H7 (cell line): ENCODE measurements at places on chromosomes 13 and 19. TPM values are rescaled to one million over a fixed set of nuclear protein-coding genes. Genes with fewer than 3 reads are reported as not detected.

GRCh38 chr13:31476266-31476665 lies 263.1 kb upstream of the RXFP2 start:
- DNase-seq, result no peak

GRCh38 chr19:1901940-1902404 lies 3.2 kb upstream of the ADAT3 start:
- DNase-seq, result no peak

DNA sequence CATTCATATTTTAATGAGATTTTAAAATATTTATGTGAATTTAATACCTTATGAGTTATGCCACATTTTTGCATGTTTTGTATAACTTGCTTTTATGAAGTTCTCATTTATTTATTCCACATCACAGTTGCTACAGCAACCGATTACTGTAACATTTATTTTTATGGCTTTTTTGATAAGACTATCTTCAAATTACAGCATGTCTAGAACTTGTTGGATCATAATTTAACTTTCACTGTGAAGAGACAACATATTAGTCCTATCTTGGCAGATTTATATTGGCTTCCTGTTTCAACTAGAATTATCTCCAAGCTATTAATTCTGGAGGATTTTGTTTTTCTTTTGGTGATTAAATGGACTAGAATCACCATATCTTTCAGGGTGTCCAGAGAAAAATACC lies 793.7 kb upstream of the SLITRK5 start:
- DNase-seq, result no peak

DNA sequence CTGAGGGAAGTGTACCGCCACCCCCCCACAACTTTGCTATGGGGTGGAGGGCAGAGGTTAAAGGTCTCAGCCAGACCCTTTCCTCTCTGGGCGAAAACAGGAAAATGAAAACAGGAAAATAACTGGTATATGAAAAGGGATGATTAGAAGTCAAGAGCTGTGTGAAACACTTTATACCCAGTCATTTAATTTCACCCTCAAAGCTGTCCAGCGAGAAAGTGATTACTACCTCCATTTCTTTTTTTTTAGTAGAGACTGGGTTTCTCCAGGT lies 575 bp upstream of the PHLDB3 start:
- no peak for DNase-seq

DNA sequence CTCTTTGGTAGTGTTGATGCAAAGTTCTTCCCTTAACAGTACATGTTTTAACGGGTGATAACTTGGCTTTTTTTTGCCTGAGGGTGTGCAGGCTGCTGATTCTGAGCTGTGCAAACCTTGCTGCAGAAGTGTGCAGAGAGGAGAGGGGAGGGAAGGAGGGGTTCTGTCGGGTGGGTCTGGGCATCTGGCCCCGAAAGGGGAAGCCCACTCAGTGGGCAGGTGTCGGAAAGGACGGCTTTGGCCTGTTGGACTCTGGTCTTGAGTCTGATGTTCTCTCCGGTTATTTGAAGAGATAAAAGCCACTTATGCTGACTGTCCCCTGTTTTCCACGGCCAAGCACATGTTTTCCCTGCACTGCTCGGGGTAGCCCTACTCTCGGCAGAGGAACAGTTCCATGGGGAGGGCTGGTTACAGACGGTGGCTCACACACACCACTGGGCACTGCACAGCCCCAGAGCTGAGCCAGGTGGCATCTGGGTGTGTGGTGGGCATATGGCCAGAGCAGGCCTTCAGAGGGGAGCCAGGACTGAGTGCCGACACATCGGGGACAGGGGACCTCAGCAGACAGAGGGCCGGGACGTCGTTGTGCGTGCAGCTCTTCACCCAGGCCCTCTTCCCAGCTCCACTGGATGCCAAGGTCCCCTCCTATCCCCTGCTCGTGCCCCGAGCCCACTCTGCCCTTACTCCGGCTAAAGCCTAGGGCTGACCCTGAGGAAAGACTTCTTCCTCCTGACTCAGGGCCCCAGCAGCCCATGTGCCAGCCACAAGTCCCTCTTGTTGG lies 93.2 kb downstream of the TEX29 start:
- DNase-seq, result no peak

DNA sequence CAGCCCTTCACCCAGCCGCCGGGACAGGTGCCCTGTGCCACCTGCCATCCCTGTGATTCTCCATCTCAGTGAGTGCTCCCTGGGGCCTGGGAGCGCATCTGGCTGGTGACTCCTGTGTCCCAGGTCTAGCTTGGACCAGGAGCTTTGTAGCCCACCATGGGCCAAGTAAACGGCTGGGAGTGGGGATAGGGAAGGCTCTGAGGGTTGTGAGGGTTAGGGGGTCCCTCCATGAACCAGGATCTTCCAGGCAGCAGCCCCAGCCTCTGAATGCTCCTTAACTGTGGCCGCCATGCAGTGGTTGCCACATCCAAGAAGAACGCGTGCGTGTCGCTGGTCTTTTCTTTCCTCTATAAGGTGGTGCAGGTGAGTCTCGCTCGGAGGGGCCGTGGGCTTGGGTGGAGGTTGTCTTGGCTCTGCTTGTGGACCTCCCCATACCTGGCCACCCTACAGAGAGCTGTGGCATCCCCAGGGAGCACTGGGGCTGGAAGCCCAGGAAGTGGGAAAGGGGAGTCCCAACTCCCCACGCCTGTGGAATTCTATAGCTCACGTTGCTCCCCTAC lies 8.4 kb downstream of the AP1M1 start:
- DNase-seq, result no peak

DNA sequence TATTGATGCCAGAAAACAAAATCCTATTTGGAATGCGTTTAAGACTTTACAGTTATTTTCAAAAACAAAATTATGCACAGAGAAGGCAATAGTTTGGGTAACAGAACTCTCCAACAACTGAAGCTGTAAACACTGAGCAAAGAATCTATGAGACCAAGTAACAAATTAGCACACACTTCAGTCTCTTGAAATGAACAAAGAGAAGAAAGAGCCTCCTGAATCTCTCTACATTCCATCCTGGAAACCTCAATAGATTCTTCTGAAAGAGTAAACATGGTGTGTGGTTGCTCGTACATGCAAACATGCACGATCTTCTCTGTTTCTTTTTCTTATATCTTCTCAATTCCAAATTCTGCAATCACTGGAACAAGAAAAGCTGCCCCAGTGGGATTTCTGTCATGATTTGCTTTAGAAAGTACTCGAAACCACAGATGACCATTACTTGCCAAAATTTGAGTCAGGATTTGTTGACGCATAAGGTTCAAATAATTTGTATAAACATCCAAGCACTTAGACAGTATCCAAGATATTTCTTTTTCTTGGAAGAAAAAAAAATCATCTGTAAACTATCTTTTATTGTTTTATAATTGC lies 137.9 kb upstream of the DACH1 start:
- no peak for DNase-seq

DNA sequence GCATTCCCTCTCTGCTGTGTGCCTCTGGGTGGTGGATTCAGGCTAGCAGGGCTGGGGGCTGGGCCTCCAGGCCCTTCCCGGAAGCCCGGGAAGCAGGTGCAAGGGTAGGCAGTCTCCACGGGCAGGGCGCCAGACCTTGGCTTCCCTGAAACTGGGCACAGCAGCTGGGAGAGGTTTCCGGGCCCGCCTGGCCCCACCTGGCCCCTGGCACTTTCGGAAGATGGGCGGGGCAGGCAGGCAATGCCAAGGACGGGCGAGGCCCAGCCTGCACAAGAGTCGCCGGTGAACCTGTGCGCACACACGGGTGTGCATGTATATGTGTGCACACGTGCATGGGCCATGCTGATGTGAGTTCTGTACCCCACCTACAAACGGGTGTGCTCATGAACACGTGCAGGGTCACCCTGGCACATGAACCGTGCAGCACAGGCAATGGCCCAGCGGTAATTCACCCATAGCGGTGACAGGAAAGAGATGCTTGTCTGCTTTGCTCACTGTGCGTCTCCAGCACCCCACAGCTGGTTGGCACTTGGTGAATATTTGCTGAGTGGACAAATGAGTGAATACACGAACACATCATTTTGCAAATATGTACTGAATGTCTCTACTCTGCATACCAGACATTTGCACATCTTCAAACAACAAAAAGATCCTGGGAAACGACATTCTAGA lies 15.3 kb downstream of the GADD45B start:
- peak; percentile 35 for DNase-seq

- DNase-seq, result no peak
Measured at GRCh38 chr19:31140717-31141116, 208.5 kb downstream of the TSHZ3 start.

DNA sequence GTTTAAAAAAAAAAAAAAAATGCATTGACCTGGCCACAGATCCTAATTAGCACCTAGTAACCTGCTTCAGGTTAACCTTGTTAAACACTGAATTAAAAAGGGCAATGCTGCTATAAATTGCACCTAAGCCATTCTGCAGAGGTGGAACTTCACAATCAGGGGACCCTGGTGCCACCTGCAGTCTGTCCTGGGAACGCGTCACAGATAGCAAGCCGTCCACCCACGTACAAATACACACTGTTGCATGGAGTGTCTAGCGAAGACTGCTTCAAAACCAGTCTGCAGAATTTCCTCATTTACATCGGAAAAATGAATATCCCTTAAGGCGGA lies 169.3 kb downstream of the COL4A1 start:
- no peak for DNase-seq

GRCh38 chr19:43552616-43553015 lies 19.6 kb downstream of the ZNF575 start:
- no peak for DNase-seq

DNA sequence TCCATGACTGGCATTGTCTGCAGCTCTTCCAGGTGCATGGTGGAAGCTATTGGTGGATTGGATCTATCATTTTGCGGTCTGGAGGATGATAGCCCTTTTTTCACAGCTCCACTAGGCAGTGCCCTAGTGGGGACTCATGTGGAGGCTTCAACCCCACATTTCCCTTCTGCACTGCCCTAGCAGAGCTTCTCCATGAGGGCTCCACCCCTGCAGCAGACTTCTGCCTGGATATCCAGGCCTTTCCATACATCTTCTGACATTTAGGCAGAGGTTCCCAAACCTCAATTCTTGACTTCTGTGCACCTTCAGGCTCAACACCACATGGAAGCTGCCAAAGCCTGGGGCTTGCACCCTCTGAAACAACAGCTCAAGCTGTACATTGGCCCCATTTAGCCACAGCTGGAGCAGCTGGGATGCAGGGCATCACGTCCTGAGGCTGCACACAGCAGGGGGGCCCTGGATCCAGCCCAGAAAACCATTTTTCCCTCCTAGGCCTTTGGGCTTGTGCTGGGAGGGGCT lies 800.2 kb upstream of the MIR17HG start:
- no peak for DNase-seq

- DNase-seq, result no peak
Measured at GRCh38 chr19:56900573-56901097, 60.1 kb upstream of the PEG3 start.

- DNase-seq, result no peak
Measured at GRCh38 chr13:105497597-105497996, 1037.9 kb downstream of the EFNB2 start.

DNA sequence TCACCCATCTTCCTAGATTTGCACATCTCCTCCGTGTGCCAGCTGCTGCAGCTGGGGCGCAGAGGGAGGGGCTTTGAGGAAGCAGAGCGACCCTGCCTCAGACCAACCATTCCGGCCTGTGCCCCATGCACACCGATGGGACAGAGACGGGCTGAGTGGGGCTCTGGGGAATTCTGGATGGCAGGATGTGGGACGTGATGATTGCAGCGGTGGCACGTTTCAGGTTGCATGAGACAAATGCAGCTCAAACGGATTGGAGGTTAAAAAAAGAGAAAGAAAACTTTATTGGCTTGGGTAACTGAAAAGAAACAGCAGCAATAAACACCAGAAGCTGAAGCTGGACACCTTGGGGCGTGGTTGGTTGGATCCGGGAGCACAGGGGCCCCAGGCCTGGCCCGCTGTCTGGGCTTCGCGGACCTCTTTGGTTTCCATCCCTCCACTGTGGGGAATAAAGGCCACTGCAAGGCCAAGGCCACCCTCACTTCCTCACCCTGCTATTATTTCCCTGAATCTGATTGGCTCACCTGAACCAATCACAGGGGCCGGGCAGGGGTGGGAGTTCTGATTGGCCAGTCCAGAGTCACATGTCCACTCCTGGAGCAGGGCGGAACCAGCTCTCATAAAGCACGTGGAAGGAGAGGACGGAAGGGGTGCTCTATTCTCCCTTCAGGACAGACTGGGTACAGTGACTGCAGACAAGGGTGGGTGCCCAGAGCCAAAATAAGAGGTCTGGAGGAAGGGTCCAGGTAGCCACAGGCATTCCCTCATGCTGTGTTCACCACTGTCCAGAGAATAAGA lies 6.1 kb upstream of the ZNF787 start:
- peak; percentile 72 for DNase-seq

DNA sequence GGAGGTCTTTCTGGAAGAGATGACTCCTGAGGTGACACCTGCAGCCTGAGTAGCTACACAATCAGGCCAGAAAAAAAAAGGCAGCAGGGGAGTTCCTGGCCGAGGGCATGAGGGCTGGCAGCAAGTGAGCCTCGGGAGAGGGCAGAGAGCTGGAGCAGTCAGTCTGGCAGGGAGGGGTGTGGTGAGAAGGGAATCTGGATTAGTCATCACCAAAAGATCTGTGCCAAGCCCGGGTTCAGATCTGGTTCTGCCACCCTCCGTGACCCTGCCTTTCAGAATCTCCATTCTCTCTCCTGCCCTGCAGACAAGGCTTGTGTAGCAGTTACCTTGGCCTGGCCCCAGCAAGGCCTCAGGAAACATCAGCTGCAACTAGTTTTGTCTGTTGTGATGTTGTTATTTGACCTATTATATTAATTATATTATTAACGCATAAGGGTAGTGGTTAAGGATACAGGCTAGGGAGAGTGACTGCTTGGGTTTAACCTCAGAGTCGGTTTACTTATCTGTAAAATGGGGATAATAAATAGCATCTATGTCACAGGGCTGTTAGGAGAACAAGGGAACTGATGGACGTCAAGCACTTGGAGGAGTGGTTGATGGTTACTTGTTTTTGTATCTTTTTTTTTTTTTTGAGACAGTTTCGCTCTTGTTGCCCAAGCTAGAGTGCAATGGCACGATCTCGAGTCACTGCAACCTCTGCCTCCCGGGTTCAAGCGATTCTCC lies 2.7 kb upstream of the CAPNS1 start:
- peak; percentile 32 for DNase-seq

GRCh38 chr13:25114220-25114619 lies 18.3 kb downstream of the PABPC3 start:
- peak; percentile 79 for DNase-seq

DNA sequence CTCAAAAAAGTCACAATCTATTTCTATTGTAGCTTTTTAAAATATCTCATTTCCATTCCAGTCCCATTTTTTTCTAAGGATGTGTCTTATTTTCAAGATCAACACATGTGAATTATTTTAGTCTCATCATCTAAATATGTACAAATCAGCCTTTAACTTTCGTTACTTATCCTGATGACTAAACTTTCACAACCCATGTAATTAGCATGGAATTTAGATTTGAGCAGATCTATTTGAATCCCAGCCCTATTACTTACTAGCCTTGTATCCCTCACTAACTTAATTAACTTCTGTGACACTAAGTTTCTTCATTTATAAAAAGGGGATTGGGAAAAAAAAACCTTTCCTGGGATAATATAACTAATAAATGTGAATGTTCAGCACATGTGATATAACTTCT lies 81.1 kb downstream of the UFM1 start:
- DNase-seq, result no peak

Gene LAIR1
- 0.07 and 0.33 TPM in 2 replicates for total RNA-seq

Gene PSG6
- not detected in 2 replicates for total RNA-seq

Gene SLC5A5
- 1.5 and 1.6 TPM in 2 replicates for total RNA-seq

Gene ADGRE2
- not detected in 2 replicates for total RNA-seq

Gene CARD8
- 0.55 and 1.1 TPM in 2 replicates for total RNA-seq

Gene ARHGEF18
- total RNA-seq, result 48.3 and 50.5 TPM in 2 replicates

Gene GRK1
- total RNA-seq, result 0.14 and 0.33 TPM in 2 replicates

Gene DCT
- total RNA-seq, result 0.04 TPM in 1 of 2 replicates, not detected in the other

Gene ZNF763
- total RNA-seq, result 0.33 TPM in 1 of 2 replicates, not detected in the other

Gene IGFL3
- total RNA-seq, result not detected in 2 replicates
